ENCODE measurements at places on chromosomes 6 and 20.

DNA sequence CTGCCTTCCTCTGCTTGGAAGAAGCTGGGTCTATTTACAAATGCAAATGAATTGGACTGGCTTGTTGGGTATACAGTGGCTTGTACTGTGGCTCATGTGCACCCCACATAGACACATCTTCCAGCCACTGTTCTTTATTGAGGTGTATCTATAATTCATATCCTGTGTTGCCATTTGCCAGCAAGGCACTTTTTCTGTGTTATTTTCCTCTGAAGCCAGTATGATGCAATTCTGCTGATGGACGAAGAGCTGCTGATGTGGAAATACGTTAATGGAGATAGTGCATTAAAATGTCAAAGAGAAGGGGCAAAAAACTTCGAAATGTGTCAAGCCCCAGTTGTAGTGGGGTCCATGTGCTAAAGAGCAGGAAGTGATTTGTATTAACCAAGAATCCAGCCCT, 167.5 kb downstream of the TMEM242 start:
- DNase-seq = no peak

GRCh38 chr20:61117725-61118124, 134.3 kb upstream of the CDH4 start:
- no peak for DNase-seq

DNA sequence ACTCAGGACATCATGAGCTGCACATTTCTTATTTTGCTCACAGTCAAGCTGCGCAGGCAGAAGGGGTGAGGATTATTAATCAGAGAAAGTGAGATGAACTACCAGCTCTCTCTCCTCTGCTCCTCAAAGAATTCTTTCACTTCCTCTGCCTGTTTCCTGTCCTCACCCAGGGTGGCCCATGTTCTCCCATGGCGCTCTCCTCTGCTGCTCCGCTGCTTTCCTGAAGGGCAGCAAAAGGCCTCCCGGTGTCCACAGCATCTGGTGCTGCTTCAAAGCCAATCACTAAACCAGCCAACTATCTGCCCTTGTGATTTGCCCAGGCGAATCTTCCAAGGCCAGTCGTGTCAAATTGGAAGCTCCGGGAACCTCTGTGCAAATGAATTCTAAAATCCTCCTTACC, 324.2 kb downstream of the TPBG start:
- DNase-seq = no peak

GRCh38 chr20:17828598-17829144, 128.9 kb downstream of the BANF2 start:
- no peak for DNase-seq

- DNase-seq = no peak
Measured at GRCh38 chr6:129175066-129175465, 292.1 kb downstream of the LAMA2 start.

GRCh38 chr6:71513036-71513435, 224.4 kb downstream of the OGFRL1 start:
- no peak for DNase-seq

DNA sequence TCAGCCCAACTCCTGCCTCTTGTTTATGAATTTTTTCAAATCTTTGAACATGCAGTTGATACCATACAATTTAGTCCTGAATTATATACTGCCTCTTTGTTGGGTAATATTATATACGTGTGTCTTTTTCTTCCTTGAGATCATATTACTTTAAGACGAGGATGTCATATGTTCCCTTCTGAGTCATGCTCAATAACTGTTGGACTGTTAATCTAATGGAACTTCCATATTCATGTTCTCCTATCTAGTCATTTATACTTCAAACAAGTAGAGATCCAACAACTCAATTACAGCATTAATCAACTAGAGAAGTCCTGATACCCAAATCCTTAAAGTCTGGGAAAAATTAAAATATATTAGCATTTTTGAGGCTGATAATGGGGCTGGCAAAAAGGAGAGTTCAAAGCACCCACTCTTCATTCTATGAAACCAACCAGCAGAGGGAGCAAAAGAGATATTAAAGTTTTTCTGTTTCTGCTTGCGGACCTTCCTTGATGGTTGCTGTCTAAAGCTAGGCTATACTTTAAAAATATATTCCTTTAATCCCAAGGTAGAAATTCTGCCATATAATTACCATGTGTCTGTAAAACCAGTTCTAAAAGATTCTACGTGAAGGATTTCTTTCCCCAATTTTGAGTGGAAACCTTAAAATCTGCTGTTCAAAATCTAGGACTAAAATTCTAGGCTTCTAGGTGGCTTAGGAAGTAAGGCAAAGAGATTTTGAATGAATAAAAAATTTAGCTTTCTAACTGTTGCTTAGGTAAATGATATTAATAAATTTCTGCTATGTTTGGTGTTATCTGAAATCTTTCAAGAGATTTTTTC, 498.9 kb downstream of the BCKDHB start:
- DNase-seq = no peak

DNA sequence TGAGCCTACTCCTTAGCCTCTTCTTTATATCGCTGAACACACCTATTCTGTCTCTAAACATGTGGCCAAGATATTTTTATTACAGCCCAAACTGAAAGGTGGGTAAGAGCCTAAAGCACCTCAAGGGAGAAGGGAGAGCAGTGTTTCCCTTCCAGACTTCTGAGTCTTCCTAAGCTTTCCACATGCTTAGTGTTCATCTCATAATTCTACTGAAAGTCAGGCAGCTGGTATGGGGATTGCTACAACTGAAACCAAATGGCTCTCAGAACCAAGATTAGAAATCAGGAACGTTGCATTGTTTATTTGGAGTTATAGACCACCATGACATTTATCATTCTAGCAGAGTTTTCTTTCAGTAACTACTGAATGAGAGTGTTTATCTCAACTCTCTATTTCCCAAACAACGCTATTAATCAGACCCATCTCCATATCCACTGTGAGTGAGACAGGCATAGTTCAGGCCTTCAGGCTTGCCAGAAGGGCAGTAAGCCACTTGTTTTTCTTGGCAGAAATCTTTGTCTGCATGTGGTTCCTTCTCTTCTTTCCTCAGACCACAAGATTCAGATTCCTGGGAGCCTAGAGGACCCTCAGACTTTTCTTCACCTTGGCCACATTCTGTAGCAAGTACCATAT, 22.8 kb downstream of the VGLL2 start:
- no peak for DNase-seq

GRCh38 chr6:80442366-80442765, 335.9 kb downstream of the BCKDHB start:
- DNase-seq = no peak

GRCh38 chr20:11755071-11755841, 162.4 kb upstream of the BTBD3 start:
- no peak for DNase-seq

DNA sequence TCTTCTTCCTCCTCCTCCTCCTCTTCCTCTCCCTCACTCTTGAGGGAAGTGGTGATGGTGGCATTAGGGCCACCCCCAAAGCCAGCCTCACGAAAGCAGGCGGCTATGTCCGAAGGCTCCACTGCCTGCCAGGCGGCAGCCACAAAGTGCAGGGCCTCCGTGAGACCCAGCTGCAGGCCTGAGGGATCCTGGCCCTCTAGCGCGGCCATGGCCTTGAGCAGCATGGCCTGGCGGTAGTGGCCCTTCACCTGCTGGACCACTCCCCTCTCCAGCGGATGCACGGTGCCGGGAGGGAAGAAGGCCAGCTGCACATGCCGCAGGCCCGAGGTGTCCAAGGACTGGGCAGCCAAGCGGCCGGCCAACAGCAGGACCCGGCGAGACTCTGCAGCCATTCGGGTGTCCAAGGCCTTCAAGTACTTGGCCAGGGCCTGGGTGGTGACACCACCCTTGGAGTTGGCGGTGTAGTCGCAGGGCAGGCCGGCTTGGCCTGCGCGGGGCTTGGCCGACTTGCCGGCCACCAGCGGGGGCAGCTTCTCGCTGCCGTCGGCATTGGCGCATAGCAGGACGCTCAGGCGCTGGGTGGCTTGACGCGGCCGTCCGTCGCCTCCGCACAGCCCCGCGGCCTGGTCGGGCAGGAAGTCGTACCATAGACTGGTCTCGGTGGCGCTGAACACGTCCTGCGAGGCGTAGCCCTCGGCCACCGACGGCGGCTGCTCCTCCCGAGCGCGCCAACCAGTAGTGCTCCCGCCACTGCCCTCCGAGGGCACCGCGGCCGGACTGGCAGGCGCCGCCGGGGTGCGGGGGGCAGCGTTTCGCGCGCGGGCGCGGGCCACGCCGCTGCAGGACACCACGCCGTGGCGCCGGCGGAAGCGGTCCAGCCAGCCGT, 1.1 kb downstream of the CENPB start:
- no peak for DNase-seq

- DNase-seq = no peak
Measured at GRCh38 chr6:21955053-21955595, 341.7 kb downstream of the PRL start.

GRCh38 chr6:112029045-112029822, 24.7 kb upstream of the CCN6 start:
- DNase-seq = peak; percentile 15
